ENCODE measurements at places on chromosomes 2 and 18.

DNA sequence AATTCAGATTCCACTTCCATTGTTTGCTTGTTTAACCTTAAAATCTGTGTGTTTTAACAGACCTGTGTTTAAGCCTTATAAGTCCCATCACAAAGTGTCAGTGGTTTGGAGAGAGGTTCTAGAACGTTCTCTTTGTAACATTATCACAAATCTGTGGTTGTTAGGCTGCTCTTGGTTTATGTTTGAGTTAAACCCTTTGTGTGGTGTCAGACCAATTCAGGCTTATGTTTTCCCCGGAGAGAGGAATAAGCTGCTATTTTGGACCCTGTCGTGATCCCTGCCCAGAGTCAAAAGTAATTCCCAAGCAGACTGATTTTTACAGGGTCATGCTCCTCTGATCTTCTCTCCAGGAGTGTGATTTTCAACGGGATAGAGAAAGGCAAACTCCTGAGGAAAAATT is 43.8 kb upstream of the LTBP1 start:
- no peak for DNase-seq

DNA sequence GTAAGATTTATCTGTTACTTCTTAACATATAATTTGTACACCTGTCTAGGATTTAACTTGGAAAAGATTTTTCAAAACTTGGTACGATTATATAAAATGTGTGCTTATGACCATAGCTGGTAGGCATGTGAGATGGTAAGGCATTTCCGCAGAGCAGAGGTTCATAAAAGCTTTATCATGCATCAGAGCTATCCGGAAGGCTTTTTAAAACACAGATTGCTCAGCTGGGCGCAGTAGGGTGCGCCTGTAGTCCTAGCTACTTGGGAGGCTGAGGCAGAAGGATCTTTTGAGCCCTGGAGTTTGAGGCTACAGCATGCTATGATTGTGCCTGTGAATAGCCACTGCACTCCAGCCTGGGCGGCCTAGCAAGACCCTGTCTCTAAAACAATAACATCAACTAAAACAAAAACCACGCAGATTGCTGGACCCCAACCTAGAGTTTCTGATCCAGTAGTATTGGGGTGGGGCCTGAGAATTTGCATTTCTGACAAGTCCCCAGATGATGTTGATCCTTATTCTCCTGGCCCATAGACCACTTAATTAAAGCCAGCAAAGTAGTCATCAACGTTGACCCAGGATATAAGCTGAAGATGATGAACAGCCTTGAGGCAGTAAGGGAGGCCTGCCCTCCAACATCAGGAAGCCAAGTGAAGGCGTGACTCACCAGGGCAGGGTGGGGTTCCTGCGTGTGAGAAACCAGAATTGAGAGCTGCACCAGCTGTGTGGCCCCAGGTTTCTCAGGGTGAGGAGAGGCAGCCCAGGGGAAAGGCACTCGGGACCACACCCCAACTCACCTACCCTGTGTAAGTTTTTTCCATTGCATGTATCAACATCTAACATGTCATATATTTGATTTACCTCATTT is 21.6 kb upstream of the SLC20A1 start:
- DNase-seq: peak; percentile 75

DNA sequence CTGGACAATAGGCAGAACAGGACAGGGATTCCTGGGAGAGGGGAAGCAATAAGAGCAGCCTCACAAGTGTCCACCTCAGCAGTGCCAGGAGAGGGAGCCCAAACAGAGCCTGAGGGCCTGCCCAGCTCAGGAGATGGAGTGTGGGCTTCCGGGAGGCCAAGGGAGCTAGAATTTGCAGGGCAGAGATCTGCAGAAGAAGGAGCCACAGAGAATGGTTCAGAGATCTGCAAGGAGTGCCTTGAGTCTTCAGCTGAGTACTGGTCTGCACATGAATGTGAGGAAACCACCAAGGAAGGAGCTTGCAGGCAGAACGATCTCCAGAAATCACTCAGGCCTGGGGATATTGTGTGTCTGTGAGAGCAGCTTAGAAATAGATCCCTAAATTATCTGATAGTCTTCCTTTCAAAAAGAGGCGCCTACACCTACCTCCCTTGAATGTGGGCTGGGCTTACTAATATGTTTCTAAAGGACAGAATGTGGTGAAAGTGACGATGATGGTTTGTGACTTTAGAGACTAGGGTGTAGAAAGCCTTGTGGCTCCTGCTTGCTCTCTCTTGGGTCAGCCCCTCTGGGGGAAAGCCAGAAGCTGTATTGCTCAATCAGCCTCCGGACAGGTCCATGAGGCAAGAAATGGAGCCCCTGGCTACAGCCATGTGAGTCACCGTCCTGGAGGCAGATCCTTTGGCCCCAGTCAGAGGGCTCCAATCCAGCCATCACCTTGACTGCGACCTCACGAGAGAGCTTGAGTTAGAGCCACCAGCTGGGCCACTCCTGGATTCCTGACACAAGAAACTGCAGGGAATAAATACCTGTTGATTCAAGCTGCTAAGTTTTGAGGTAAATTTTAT is 7.6 kb upstream of the LPIN1 start:
- DNase-seq: no peak

- DNase-seq: no peak
These were observed 304.0 kb downstream of the ARHGAP15 start for GRCh38 chr2:143433251-143433650.

GRCh38 chr2:29423061-29423666 is 307.9 kb downstream of the CLIP4 start:
- DNase-seq: no peak

GRCh38 chr2:49832555-49832954 is 678.2 kb upstream of the FSHR start:
- DNase-seq: no peak
